ENCODE measurements at places on chromosomes 12 and 14.
A peak's percentile ranks its signal among the peaks of the same experiment; 100 is the strongest.

- DNase-seq: peak; percentile 75
These were observed 90.3 kb downstream of the C12orf75 start for GRCh38 chr12:105420659-105421240.

GRCh38 chr12:106074706-106075392 lies 63.9 kb downstream of the NUAK1 start:
- no peak for DNase-seq

DNA sequence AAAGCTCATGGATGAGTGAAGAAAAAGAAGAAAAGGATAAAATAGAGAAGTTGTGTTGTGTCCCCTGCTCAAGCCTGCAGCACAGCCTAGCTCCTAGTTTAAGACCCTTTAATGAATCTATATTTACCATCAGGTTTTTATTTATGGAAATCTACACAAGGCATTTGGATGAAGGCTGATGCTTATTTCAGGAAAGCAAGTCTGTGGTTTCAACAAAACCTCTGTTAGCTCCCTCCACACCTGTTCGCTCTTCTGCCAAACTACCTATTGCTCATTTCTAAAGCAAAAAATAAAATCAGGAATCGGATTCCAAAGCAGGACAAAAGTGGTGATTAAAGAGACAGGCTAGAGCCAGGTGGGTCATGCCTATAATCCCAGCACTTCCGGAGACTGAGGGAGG lies 18.9 kb upstream of the MAP3K9 start:
- no peak for DNase-seq

GRCh38 chr14:44620121-44621019 lies 113.3 kb upstream of the FSCB start:
- no peak for DNase-seq

GRCh38 chr12:106739815-106740530 lies 34.5 kb upstream of the RIC8B start:
- no peak for DNase-seq

- DNase-seq: no peak
These were observed 12.4 kb downstream of the LMO3 start for GRCh38 chr12:16593546-16593945.

All from NCI-H510A treated with DMSO at 0.1 percent for 48 hours (cell line).